SJSA1 (cell line): ENCODE measurements at places on chromosomes 12 and 14.

DNA sequence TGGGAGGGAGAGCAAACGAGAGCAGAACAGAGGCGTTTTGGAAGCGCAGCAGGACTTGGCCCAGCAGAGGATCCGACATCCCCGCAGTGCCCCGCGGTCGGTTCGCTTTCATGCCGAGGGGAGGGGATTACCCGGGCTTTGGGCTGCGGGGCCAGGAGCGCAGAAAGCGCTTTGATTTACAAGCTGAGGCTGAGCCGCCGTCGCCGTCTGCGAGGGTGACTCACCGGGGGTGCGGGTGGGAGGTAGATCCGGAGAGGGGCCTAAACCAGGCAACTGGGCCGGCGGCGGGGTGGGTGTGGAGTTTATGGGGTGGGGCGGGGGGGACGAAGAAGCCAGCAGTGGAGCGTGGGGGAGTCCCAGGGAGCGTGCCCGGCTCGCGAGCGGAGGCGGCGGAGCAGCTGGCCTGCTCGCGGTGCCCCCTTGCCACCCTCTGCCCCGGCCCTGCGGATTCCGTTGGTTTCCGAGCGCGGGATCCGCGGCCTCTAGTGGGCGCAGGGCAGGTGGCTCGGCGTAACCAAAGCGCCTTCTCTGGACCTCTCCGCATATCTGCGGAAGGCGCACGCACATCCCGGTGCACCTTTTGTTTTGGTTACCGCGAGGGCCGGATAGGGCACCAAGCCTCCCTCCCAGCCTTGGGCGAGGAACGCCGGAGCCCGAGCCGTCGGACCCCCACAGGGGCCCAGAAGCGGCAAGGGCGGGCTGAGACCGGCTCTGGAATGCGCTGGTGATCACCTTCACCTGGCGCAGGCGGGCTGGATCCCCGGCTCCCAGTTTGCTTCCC lies 2.6 kb downstream of the SIX4 start:
- peak; percentile 73 for DNase-seq

- DNase-seq = no peak
These were observed 44.0 kb upstream of the OR5AU1 start for GRCh38 chr14:21199611-21200560.

DNA sequence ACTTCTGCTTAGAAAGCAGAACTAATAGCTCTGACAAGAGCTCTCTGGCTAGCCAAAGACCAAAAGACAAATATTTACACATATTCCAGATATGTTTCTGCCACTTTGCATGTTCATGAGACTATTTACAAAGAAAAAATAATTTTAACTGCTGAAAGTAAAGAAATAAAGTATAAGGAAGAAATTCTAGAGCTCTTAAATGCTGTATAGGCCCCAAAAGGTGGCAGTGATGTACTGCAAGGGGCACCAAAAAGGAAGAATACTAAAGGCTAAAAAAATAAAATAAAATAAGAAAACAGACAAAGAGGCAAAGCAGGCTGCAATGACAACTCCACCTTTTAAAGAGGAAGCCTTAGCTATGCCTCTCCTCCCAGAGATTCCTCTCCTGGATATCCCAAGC lies 23.0 kb downstream of the KLRK1 start:
- peak; percentile 9 for DNase-seq

DNA sequence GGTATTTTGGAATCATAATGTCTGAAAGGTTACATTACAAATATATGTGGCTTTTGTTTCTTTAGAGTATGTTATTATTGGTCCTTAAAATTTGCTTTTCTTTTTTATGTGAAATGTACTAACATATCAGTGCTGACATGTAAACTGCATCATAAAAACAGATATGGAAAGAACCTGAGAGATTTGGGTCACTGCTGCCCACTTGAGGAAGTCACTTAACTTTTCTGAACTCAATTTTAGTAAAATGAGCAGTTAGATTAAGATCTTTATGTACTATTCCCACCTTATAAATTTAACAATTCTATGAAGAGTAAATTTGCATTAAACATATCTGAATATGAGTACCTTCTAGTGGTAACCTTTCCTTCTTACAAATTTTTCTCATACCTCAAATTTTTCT lies 7.5 kb downstream of the PTGR2 start:
- DNase-seq = no peak

GRCh38 chr12:113850309-113851056 lies 115.6 kb downstream of the RBM19 start:
- DNase-seq = no peak

DNA sequence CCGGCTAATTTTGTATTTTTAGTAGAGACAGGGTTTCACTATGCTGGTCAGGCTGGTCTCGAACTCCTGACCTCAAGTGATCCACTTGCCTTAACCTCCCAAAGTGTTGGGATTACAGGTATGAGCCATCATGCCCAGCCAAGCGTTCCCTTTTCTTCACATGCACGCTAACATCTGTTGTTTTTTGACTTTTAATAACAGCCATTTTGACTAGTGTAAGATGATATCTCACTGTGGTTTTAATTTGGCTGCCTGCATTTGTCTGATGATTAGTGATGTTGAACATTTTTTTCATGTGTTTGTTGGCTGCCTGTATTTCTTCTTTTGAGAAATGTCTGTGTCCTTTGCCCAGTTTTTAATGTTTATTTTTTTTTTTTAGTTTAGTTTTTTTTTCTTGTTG lies 10.2 kb upstream of the YARS2 start:
- DNase-seq = peak; percentile 75

DNA sequence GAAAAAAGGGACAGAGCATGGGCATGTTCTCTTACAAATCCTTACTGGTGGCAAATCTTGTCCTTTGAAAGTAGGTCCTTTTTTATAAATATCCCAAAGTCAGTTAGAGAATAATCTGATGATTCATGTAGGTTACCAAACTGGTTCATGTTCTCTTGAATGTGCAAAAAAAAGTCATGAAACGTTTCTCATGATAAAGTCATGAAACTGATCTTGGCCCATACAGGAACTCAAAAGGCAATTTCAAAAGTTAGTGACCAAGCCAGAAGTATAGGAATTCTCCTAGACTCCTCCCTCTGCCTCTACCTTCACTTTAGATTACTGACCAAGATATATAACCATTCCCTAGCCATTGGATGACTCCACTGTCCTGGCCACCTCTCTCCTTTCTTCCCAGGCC lies 27.3 kb upstream of the SPTSSA start:
- no peak for DNase-seq

GRCh38 chr14:67940486-67941455 lies 121.2 kb downstream of the RAD51B start:
- peak; percentile 30 for DNase-seq

- DNase-seq = no peak
These were observed 226.0 kb downstream of the DACT1 start for GRCh38 chr14:58863661-58864345.

DNA sequence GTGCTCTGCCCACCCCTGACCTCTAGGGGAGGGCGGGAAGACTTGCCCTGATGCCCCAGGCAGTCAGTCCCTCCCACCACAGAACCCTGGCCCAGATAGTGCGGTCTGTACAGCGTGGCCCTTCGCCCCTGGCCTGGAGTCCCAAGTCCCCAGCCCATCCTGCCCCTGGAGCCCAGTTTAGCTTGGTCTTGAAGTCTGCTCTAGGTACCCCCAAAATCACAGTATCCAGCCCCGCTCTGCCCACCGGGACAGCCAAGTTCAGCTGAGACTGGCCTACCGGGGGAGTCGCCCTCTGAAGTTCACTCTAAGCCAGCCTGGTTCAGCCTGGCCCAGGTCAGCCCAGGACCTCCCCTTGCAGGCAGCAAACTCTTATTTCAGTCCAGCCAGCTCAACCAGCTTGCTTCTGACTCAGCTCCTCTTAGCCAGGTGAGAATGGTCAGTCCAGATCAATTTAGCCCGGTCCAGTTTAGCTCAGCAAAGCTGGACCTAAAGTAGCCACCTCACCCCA lies 75.9 kb downstream of the TMEM121 start:
- DNase-seq = no peak

DNA sequence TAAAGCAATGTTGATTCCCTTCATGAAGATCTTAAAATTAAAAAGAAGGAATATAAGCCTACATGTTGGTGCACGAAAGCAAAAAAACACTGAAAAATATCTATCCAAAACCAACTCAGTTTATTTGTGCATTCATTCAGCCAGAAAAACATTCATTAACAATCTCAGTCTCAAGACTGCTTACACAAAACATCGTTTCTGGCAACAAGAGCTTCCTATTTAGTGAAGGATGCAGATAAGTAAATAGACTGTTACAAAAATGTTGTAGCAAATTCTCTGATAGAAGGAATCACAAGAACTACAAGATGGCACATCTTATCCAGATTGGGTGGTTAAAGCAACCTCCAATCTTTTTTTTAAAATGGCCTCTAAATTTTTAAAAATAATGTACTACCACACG lies 69.7 kb upstream of the DCN start:
- DNase-seq = no peak

DNA sequence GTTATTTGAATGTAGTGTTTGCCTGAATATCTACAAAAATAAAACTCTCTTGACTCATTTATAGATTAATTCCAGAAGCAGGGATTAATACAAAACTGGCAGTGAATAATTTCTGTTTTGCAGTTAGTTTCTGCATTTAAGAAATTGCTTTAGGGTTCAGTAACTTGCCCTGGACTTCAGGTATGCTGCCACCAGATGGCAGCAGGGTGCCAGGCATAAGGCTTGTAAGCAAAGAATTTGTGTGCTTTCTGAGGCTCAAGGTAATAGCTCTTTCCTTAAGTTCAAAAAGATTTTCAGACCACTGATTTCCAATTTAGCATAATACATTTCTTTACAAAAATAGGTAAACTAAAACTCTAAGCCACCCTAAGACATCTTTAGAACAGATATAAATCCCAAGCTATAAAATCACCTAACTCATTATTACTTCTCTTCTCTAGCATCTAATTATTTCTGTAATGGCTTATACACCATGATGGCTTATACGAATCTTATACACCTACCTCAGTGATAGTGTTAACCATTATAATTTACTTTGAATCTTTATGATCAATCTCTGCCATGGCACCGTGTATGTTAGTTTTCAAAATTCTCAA lies 398.3 kb downstream of the APAF1 start:
- DNase-seq = no peak

- no peak for DNase-seq
These were observed 39.1 kb downstream of the DIO3 start for GRCh38 chr14:101600336-101600890.

GRCh38 chr12:25014961-25015360 lies 66.1 kb upstream of the BCAT1 start:
- DNase-seq = no peak

DNA sequence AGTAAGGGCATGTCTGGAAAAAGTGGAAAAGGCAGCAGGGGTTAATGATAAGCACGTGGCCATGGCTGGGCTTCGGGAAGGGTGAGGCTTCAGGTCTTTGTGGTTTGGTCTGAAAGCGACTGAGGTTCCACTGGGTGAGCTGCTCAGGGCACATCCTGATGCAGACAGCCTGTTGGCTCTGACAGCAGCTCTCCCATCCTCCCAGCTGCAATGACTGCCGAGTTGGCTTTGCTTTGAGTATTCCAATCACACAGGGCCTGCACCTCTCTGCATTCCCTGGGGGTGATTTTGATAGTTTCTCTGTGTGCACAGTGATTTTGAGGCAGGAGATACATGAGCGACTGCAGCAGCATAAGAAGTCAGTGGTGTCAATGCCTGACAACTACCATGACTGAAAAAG lies 390.7 kb downstream of the APAF1 start:
- no peak for DNase-seq

GRCh38 chr12:22334410-22335100 lies at the start of gene ST8SIA1:
Gene ST8SIA1, minus strand, starts transcription at chr12:22334707. Its CDS starts 475 bp downstream, at chr12:22334232.
- DNase-seq = no peak

GRCh38 chr12:27828196-27828595 lies 48.2 kb upstream of the MANSC4 start:
- DNase-seq = no peak

DNA sequence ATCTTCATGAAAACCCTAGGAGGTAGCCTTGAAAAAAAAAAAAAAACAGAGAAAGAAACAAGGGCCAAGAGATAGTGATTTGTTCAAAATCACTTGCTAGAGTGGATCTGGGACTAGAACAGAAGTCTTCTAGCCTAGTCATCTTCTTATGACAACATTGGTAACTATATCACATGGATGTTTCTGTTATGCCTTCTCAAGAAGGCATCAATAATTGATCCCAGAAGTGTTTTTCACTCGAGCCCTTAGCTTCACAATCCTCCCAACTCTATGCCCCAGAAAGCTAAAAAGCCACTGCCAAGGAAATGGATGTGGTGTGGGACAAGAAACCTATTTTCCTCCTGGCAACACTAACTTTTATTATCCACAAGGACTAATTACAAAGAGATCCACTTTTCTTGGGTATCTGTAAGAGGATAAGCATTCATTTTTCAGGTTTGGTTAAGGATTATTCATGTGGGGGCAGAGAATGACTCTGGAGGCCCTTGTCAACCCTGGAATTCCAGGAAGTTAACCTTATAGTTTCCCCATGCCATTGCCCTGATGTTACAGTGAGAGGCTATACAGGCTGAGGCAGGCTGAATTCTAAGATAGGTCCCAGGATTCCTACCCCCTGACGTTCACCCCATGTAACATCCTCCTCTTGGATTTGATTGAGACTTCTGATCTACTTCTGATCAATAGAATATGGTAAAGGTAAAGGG lies 67.7 kb upstream of the CPM start:
- peak; percentile 25 for DNase-seq

GRCh38 chr12:57865084-57865751 lies 18.7 kb upstream of the CTDSP2 start:
- DNase-seq = peak; percentile 100

DNA sequence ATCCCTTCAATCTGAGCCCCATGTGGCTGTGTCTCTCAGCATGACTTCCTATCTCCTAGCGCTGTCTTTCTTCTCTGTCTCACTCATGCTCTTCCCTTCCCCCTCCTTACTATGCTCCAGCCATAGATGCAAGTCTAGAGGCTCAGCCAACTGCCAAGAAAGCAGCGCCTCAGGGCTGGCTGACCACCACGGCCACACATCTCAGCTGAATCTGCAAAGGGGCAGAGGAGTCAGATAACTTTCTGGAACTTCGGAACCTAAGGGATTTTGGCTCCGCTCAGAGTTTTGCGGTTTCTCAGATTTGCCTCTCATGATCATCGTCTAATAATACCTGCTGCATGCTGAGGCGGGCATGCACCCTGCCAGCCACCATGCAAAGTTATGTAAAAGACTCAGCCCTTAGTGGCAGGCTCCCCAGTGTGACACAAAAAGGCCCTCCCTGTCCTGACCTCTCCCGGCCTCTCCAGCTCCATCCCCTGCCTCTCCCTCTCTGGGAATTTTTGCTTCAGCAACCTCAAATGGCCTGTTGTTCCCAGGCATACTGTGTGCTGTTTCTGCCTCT lies 5.0 kb upstream of the FGF6 start:
- no peak for DNase-seq

GRCh38 chr14:37707716-37708115 lies 112.3 kb downstream of the TTC6 start:
- DNase-seq = no peak

DNA sequence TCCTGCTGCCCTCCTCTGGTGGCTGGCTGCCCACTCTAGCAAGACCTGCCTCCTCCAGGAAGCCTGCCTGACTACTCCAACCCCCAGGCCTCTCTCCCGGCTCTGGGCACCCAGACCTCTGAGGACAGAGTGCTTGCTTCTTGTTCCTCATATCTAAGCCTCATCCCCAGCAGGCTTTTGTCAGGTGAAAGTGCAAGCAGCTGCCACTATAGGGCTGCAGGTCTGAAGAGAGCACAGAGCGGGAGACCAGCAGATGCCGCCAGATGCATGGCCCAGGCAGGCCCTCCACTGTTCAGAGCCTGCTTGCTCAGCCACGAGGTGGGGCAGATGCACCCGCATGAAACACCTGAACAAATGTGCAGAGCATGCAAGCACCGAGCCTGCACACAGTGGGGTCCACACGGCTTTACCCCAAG lies 73.0 kb downstream of the SERPINA3 start:
- DNase-seq = no peak

GRCh38 chr14:104267895-104268294 lies 129.5 kb downstream of the KIF26A start:
- no peak for DNase-seq
